Psoas muscle (tissue), 8 donors: ENCODE measurements at places on chromosomes 1 and 21. TPM values are rescaled to one million over a fixed set of nuclear protein-coding genes. Genes with fewer than 3 reads are reported as not detected.

GRCh38 chr21:44405948-44406872 lies 49.1 kb upstream of the LRRC3 start:
- DNase-seq: no peak

DNA sequence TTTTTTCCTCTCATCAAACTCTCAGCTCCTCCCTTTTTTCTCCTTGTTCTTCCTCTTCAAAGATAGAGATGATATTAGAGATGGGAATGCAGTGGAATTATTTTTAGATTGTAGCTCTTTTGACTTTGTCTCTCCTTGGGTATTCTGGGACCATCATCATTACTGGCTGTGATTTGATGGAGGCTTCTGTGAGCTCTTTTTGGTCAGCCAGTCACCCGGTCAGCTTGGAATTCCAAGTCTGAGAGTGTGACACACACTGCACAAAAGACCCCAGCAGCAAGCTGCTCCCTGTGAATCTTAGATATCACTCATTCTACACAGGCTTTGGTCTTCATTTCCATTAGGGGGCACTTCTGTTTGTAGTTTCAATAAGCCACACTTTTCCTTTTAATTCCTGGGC lies 51.6 kb upstream of the NEK7 start:
- DNase-seq: no peak

DNA sequence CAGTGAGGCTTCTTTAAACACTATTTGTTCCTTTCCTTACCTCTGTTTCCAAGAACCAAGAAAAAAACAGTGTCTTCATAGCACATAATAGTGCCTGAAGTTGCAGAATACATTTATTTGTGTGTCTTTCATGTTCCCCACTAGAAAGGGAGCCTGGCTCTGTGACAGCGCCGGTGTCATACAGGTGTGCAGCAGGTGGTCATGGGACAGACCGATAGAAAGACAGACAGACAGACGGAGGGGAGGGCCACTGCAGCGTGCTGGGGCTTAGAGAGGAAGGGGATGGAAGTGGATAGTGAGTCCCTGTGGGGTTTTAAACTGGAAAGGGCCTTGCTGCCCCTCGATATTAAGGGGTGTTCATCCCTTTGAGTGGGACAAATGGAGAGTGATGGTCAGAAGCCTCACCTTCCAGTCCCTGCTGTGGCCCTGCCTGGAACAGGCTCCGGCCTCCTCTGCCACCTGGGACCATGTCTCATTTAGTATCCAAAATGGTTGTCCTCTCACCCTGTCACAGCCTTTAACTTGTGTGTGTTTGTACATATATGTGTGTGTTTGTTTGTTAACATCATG lies 152.9 kb downstream of the PGBD5 start:
- no peak for DNase-seq

GRCh38 chr1:9766759-9767442 lies 56.9 kb downstream of the CLSTN1 start:
- DNase-seq: no peak

DNA sequence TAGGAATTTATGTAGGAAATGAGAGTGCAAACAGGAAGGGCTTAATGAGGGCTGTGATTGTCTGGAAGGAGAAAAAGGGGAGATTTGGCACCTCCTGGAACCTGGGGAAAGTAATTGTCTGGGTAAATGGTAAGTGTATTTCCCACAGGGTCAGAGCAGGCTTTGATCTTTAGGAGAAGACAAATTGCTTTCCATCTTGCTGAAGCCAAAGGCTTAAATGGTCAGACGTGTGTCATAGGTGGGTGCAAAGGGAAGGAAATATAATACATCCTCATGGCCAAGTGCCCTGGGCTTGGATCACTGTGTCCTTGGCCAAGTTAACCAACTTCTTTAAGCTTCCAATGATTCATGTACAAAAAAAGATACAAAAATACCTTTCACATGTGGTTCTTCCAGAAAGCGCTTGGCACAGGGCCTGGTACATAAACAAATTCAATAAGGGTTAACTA lies 1.3 kb upstream of the DUSP23 start:
- peak; percentile 81 for DNase-seq

- no peak for DNase-seq
These were observed 36.0 kb downstream of the SEC16B start for GRCh38 chr1:177933881-177934280.

- DNase-seq: no peak
These were observed 301.3 kb downstream of the NPHP4 start for GRCh38 chr1:5690898-5691297.

GRCh38 chr1:41241354-41241748 lies 755 bp downstream of the SCMH1 start:
- DNase-seq: peak; percentile 74

GRCh38 chr1:6257541-6258069 lies 3.3 kb downstream of the GPR153 start:
- DNase-seq: no peak

DNA sequence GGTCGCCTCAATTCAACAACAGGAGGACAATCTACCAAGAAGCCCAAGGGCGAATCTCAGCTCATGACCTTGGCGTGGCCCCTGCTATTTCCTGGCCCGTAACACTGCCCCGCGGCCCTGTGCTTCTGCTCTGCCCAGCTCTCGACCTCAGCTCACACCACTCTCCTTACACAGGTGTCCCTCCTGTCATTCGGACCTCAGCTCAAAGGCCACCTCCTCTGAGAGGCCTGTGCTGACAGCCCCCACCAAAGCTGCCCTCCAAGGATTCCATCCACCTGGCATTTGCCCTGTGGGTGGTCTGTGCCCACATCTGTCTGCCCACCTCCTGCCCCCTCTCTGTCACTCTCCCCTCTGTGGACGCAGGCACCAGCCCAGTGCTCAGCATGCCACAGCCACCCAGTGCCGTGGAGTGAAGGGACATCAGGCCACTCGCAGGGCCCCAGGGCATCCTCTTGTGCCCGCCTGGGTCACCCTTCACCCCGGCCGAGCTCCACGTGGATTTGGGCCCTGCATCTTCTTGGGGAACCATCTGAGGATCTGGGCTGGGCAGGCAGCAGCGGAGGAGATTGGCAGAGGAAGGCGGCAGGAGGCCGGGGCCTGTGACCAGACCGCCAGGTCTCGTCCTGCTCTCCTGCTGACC lies 70.3 kb downstream of the DHRS3 start:
- no peak for DNase-seq

DNA sequence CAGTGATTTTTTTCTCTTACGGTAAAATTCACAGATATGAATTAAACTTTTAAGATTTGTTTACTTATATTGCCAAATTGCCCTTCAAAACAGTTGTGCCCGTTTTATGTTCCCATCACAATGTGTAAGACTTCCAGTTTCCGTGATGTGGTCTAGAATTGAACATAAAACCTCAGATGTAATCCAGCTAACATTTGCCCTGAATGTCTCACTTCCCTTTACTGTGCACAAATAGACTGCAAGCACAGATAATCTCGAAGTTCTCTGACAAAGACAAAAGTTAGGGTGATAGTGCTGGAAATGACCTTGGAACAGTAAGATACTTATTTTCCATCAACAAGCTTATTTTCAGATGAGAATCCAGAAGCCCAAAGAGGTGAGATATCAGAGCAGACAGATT lies 177.5 kb downstream of the ZZZ3 start:
- DNase-seq: no peak

GRCh38 chr1:110477445-110477957 lies 26.6 kb downstream of the PROK1 start:
- DNase-seq: no peak

DNA sequence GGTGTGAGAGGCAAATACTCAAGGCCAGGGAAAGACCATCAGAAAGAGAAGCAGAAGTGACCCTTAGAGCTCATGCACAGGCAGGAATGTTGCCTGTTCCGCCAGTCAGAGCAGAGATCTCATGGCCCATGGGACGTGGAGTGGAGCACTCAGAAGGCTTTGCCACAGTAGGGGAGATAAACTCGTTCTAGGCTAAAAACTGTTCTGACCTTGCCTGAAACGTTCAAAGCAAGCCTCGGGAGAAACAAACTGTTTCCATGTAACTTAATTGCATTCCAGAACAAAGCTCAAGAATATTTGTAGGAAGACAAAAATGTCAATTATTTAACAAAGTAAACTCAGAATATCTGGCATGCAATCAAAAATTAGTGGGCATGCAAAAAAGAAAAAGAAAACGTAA lies 20.7 kb upstream of the SLC19A1 start:
- no peak for DNase-seq

- no peak for DNase-seq
These were observed 8.4 kb downstream of the LGR6 start for GRCh38 chr1:202201971-202202370.

GRCh38 chr1:6205849-6206519 lies at the start of gene RNF207:
RNF207 (plus strand) TSS chr1:6206119; CDS start chr1:6206536, 417 bp downstream.
- peak; percentile 55 for DNase-seq

DNA sequence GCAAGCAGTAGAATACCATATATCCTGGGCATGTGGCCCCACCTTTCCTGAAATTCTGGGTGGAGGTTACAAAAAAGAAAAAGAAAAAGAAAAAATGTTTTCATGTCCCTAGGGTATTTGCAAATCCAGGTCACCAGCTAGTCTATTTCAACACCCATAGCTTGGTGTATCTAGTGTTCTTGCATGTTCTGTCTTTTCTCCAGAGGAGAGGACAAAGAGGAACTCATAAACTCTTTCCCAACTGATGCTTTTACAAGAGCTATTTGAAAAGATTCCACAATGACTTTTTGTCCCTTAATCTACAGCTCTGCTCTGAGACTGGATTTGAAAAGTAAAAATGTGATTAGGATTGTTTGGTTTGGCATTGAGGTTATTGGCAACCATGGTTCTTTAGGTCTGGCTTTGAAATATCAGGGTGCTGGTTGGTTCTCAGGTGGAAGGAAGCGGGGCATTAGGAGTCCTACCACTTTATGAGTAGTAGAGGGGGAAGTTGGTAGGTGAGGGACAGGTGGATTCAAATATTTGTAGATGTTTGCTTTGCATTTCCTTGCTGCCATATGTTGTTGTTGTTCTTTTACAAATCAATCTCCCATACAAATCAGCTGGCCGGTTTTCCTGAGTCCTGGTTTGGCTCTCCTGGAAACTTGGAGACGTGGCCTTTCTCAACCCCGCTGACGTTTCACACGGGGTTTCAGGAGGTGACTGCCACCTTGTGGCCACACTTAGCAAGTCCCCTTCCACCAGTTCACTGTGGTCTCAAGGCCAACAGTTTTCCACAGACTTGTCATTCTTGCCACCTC lies 126.7 kb upstream of the KIAA0040 start:
- peak; percentile 75 for DNase-seq

DNA sequence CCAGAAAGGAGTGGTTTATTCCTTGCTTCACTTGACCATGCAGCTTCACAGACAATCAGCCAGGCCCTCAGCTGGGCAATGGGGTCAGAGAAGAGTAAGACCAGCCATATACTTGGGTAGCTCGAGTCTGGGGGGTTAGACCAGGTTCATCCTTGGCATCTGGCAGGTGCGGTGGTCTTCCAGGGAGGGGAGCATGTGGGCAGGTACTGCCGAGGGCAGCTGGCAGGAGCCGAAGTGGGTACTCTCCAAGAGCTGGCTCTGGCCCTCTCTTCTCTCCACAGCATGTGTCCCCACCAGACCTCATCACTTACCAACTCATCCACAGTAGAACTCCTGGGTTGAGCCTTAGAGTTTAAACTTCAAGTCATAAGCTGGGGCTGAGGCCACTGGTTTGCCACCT lies 156.8 kb downstream of the FOXD2 start:
- no peak for DNase-seq

DNA sequence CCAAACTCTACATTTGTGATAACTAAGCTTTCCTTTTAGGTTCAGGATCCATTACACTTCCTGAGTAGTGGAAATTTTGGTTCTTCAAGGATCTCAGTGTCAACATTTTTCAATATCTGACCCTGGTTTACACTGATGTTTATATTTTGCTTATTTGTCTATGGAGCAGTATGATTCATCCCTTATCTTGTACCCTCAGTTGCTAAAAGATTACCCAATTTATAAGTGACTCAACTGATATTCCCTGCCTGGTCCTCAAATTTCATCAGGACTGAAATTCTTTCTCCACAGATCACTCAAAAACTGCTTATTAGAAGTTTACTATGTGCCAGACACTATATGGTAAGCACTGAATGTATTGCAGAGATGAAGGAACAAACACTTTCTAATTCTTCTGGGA lies 139.1 kb upstream of the CHRM3 start:
- no peak for DNase-seq

- no peak for DNase-seq
These were observed 26.0 kb upstream of the PLEKHG5 start for GRCh38 chr1:6517435-6517851.

GRCh38 chr1:202935844-202936243 lies 8.8 kb upstream of the KLHL12 start:
- no peak for DNase-seq

GRCh38 chr1:232830661-232831060 lies 25.4 kb downstream of the MAP10 start:
- DNase-seq: no peak

Gene SMIM1
- 0.60 TPM for polyA plus RNA-seq

Gene GJA4
- polyA plus RNA-seq: 13.0 TPM

Gene FCGR1A
- polyA plus RNA-seq: 0.25 TPM

Gene SHISA4
- 264 TPM for polyA plus RNA-seq

Gene ALPL
- polyA plus RNA-seq: 0.82 TPM

Gene RYR2
- polyA plus RNA-seq: 0.06 TPM
